Fibroblast of lung (primary cell): ENCODE measurements at places on chromosomes 5 and 9. TPM values are rescaled to one million over a fixed set of nuclear protein-coding genes. Genes with fewer than 3 reads are reported as not detected.

DNA sequence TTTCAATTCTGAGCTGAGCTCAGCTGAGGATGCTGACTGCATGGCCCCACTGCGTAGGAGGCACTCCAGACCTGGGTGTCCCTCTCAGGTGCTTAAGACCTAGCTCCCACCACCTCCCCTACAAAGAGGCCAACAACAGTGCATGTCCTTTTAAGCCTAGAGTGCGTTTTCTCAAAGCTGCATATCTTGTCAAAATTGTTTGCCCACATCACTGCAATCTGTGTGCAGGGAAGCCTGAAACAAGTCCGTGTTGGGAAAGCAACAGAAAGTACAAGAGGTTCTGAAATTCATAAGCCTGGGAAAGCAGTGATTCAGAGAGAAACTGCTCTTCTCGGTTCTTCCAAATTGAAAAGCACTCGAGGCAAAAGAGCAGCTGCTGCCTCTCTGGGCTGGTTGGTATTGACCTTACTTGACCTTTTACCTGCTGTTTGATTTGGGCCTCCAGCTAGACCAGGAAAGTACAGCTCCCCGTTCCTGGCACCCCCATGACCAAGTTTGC is 238.4 kb downstream of the NR2F1-AS1 start:
- H3K4me3 ChIP-seq, result no peak overlapping the region
- H3K4me1 ChIP-seq, result no peaks in the 10 kb centered on the region
- H3K27me3 ChIP-seq, result no peaks in the 10 kb centered on the region

- H3K27me3 ChIP-seq, result no peaks in the 10 kb centered on the region
- no peak for DNase-seq
- no peaks in the 10 kb centered on the region for H3K36me3 ChIP-seq
- no peak overlapping the region for H3K4me3 ChIP-seq
- H3K4me1 ChIP-seq, result no peaks in the 10 kb centered on the region
Measured at GRCh38 chr5:66854416-66854815, 258.2 kb downstream of the MAST4 start.

GRCh38 chr9:32776201-32776600 is 7.1 kb upstream of the TMEM215 start:
- H3K4me3 ChIP-seq, result no peak overlapping the region
- DNase-seq, result no peak
- no peaks in the 10 kb centered on the region for H3K4me1 ChIP-seq
- no peaks in the 10 kb centered on the region for H3K27me3 ChIP-seq
- no peak overlapping the region for H3K27ac ChIP-seq

DNA sequence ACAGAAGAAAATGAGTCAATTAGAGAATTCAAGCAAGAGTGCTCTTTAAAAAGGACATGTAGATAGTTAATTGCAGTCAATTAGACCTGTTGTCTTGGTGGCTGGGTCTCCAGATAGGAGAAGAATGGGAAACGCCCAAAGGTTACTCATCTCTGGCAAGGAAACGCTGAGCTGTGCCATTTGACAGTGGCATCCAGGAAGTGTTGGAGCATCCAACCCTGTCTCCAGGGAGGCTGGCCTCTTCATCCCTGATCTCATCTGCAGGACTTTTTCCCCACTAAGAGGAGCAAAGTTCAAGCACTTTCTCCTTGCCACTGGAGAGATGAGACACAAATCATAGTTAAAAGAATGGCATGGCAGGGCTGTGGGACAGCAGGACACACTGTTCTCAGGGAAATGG is 111.7 kb upstream of the MSX2 start:
- no peak for DNase-seq
- H3K27me3 ChIP-seq, result no peaks in the 10 kb centered on the region
- H3K4me1 ChIP-seq, result no peaks in the 10 kb centered on the region
- no peaks in the 10 kb centered on the region for H3K36me3 ChIP-seq

- H3K4me1 ChIP-seq, result peaks cover 2% of the 10 kb centered on the region
- H3K4me3 ChIP-seq, result no peak overlapping the region
- no peaks in the 10 kb centered on the region for H3K27me3 ChIP-seq
Measured at GRCh38 chr9:15420796-15421195, 1.9 kb upstream of the SNAPC3 start.

DNA sequence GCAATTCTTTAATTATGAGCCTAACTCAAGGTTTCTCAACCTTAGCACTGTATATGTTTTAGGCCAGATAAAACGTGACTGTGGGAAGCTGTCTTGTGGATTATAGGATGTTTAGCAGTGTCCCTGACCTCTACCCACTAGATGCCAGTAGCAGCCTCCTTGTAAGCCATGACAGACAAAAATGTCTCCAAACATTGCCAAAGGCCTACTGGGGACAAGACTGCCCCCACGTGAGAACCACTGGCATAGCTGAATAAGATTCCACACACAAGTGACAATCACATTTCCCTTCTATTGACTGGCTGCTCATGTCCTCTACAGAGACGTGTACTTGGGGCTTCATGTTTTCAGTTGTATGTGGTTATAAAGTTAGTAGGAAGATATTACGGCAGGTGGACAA is 55.4 kb downstream of the GOLM1 start:
- peak; percentile 11 for DNase-seq
- H3K27me3 ChIP-seq, result no peaks in the 10 kb centered on the region
- no peak overlapping the region for H3K27ac ChIP-seq
- H3K4me3 ChIP-seq, result no peak overlapping the region
- no peaks in the 10 kb centered on the region for H3K36me3 ChIP-seq

DNA sequence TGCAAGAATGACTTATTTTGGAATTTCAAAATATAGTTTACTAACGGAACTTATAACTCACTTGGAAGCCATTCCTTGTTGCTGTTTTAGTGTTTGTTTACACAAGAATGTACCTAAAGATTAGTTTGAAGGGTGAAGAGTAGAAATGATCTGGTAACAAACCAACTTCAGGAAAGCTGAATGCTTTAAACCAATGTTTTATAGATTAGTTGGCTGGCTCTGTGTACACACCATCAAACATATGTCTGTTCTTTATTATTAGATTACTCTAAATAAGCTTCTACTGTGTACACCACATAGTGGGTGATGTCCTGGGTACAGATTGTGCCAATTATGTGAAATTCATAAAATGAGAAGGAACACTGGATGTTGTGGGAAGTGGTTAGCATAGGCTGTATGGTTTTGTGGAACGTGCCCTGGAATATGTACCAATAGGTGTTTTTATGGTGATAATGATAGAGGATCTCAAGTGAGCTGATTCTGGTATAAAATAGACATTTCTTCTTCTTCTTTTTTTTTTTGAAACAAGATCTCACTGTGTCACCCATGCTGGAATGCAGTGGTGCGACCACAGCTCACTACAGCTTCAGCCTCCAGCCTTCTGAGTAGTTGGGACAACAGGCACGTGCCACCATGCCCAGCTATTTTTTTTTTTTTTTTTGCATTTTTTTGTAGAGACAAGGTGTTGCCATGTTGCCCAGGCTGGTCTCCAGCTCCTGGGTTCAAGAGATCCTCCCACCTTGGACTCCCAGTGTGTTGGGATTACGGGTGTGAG is 109.3 kb upstream of the DHFR start:
- no peak overlapping the region for H3K4me3 ChIP-seq
- no peaks in the 10 kb centered on the region for H3K27me3 ChIP-seq
- DNase-seq, result no peak
- no peaks in the 10 kb centered on the region for H3K4me1 ChIP-seq
- no peaks in the 10 kb centered on the region for H3K36me3 ChIP-seq

DNA sequence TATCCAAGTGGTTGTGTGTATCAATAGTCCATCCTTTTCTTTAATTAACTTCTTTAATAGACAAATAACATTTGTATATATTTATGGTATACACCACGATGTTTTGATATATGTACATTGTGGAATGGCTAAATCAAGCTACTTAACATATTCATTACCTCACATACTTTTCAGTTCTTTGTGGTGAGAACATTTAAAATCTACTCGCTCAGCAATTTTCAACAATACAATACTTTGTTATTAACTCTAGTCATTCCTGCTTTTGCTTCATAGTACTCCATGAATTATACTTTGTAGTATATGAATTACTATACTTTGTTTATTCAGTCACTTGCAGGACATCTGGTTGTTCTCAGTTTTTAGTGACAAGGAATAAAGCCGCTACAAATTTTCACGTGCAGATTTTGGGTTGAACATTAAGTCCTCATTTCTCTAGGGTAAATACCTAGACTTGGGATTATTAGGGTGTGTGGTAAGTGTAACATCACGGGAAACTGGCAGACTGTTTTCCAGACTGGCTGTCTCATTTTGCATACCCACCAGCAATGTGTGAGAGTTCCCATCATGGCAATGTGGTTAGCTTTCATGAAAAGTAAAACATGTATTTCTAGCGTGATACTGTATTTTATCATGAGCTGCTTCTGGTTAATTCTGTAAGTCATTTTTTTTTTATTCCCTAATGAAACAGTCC is 354.4 kb upstream of the WWC1 start:
- no peak for DNase-seq
- H3K27ac ChIP-seq, result no peak overlapping the region
- H3K36me3 ChIP-seq, result no peaks in the 10 kb centered on the region
- no peaks in the 10 kb centered on the region for H3K4me1 ChIP-seq

DNA sequence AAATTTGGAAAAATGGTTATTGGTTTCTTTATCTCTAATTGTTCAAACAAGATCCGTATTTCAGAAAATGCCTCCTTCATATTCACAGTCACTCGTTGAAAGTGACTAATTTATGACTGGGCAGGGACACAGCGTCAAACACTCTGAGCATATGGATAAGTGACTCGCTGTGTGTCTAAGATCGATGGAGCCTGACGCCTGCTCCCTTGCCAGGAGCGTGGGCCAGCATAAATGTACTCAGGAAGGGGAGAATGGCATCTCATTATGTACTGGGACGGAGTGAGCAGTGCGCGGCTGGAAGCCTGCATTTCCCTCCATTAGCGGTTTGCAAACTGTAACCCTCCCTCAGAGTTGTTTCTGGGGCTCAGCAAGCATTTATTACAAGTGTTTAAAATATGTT is 79.8 kb upstream of the CAST start:
- peaks cover 3% of the 10 kb centered on the region for H3K4me1 ChIP-seq
- peak; percentile 38 for DNase-seq
- no peaks in the 10 kb centered on the region for H3K27me3 ChIP-seq
- no peaks in the 10 kb centered on the region for H3K36me3 ChIP-seq
- no peak overlapping the region for H3K4me3 ChIP-seq

DNA sequence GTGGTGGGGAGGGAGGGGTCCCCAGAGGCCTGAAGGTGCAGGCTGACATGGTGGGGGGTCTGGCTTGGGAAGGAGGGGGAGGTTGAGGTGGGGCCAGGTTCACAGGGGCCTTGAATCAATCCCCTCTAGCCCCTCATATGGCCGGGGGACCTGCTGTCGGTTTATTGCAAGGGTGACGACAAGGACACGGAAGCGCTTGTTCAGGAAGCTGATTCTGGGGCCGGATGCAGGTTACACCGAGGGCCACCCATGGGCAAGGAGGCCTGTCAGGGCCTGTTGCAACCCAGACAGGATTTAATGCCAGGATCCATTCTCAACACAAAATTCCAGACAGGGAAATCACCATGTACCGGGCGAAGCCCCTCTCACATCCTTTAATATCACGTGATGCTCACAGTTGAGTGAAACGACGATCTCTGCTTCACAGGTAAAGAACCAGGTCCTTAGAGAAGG is 41.6 kb upstream of the SYNPO start:
- no peaks in the 10 kb centered on the region for H3K36me3 ChIP-seq
- H3K4me1 ChIP-seq, result peaks cover 5% of the 10 kb centered on the region
- no peak overlapping the region for H3K27ac ChIP-seq
- DNase-seq, result no peak

TTC16 gene
- polyA plus RNA-seq, result 0.02 TPM in 1 of 2 replicates, not detected in the other

SLIT3 gene
- polyA plus RNA-seq, result 1.6 and 3.3 TPM in 2 replicates

GCNT4 gene
- polyA plus RNA-seq, result 2.2 and 14.6 TPM in 2 replicates

CCL27 gene
- polyA plus RNA-seq, result 0.09 TPM in 1 of 2 replicates, not detected in the other
